ENCODE measurements at places on chromosomes 1 and 21.

- ATAC-seq = no peak
These were observed 10.8 kb upstream of the PSMD4 start for GRCh38 chr1:151243683-151244216.

DNA sequence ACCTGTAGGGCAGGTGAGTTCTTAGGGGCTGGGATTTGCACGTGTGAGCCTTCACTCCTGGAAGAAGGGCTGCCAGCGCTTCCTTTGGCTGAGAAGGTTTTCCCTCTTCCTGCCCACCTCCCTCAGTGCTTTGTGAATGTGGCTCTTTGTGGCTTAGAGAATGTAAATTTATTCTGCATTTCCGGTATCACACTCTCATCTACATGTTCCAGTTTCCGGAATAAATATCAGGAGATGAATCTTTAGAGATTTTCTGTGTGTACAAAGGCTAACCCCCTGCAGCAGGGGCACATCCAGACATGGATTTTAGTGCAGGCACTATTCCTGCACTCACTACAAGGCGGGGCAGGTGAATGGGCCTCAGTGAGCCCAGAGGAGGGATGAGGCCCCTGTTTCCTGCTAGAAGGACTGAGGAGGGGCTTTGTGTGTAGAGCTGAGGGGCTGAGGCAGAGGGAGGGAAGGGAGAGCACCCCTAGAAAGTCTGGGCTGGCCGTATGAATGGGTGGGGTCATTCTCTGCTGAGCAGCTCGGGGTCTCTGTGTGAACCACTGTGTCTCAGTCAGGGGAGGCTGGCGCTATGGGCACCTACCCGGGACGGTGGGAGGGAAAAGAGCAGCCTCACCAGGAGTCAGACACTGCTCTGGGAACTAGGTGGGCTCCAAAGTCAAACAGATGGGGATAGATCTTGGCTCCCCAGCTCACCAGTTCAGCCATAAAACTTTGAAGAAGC lies 207.5 kb downstream of the MATN1 start:
- ATAC-seq = no peak

GRCh38 chr1:117627546-117628130 lies 21.8 kb downstream of the TENT5C start:
- ATAC-seq = no peak

DNA sequence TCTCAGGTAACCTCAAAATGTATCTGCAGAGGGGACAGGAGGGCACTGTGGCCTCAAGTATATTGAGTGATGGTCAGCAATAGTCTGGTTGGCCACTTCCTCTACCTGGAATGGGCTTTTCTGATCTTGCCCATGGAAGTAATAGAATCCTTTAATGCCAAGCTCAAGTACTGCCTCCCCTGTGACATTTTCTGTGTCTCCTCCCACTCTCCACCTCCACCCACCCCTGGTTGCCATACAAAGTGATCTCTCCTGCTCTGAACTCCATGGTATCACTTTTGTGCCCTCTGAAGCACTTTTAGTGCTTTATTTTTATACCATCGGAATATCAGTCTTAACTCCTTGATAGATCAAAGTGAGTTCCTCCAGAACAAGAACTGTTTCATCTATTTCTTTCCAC lies 9.2 kb upstream of the NOS1AP start:
- ATAC-seq = no peak

- ATAC-seq = no peak
These were observed 20.3 kb upstream of the ADGRB2 start for GRCh38 chr1:31784356-31785019.

- no peak for ATAC-seq
These were observed 3.3 kb upstream of the UTP11 start for GRCh38 chr1:38009088-38009840.

- no peak for ATAC-seq
These were observed 101.5 kb downstream of the ST6GALNAC3 start for GRCh38 chr1:76176000-76176399.

GRCh38 chr21:30718239-30718909 lies at the start of gene KRTAP21-3:
KRTAP21-3 (minus strand) TSS chr21:30718777; CDS start chr21:30718759, 18 bp downstream.
- peak; percentile 70 for ATAC-seq

- no peak for ATAC-seq
These were observed 310.1 kb downstream of the PAPPA2 start for GRCh38 chr1:176773038-176773437.

GRCh38 chr21:36966066-36966820 lies at the start of gene HLCS:
HLCS (minus strand) TSS chr21:36966669; CDS start chr21:36966638, 31 bp downstream.
- ATAC-seq = peak; percentile 69

DNA sequence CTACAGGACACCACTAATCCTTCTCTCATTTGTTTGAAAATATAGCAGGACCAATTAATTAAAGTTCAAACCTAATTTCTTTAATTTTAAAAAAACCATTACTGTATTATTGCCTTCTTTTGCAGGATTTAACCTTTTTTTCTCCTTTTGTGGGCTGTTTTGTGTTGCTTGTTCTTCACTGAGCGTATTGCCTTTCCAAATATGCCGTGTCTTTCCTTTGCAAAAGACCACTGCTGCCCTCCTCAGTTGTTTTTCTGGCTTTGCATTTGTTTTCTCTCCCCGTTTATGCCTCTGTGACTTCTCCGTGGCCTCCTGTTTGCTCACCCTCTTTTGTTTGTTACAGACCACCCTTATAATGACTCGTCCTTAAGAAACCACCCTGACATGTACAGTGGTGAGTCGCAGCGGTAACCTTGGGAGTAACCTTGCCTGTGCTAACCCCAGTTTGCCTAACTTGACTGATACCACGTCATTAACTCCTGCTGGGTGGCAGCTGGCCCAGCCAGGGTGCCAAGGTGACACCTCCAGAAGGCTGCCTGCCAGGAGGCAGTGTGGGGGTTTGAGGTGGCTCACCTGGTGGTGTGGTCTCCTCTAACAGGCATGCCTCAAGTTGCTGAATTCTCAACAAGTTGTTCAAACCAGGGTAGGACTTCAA lies 81.1 kb upstream of the CNTN2 start:
- ATAC-seq = no peak

DNA sequence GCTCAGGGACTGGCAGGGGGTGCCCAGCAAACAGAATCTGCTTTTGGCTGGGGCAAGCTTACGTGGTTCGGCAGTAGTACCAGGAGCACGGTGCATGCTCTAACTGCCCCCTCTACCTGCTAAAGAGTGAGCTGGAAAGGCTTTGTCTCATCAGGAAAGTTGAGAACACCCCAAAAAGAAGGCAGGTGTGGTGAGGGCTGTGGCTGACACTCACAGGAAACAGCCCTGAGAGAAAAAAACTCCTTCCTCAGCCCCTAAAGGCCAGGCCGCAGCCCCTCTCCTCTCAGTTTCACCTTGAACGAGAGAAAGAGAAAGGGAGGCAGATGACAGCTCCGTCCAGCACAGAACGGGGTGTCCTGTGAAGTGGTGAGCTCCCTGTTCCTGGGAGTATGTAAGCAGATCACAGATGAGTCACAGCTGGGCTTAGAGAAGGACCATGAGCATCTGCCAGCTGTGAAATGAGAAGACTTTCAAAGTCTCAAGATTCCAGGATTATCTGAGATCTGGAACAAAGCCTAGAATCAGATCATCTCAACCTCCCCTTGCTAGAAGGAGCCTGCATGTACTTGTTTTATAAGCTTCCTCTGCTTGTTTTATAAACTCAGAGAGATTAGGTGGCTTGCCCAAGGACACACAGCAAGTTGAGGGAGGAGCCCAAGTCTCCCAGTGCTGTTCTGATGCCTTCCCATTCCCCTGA lies 13.4 kb downstream of the LAPTM5 start:
- no peak for ATAC-seq

DNA sequence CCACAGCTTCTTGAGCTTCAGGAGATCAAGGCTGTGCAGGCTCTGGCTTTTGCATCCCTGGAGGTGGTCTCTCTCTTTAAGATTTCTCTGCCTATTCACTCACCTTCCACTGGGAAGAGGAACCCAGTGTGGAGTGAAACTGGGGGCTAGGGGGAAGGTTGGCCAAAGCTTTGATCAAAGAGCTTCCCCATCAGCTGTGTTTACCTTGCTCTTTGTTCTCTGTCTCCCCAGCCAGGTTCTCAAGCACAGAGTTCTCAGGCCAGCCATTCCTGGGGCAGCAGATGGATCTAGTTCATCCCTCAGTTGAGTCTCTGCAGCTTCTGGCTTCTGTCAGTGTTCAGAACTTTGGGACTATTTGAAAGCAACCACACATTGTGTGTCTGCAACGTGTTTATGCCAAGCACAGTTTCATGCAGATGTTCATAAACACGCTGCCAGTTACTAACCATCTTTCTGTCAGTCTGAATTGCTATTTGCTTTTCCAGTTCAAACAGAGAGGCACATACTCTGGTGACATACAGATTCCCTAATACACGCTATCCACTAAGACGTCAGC lies 17.2 kb upstream of the MRPS14 start:
- ATAC-seq = no peak

DNA sequence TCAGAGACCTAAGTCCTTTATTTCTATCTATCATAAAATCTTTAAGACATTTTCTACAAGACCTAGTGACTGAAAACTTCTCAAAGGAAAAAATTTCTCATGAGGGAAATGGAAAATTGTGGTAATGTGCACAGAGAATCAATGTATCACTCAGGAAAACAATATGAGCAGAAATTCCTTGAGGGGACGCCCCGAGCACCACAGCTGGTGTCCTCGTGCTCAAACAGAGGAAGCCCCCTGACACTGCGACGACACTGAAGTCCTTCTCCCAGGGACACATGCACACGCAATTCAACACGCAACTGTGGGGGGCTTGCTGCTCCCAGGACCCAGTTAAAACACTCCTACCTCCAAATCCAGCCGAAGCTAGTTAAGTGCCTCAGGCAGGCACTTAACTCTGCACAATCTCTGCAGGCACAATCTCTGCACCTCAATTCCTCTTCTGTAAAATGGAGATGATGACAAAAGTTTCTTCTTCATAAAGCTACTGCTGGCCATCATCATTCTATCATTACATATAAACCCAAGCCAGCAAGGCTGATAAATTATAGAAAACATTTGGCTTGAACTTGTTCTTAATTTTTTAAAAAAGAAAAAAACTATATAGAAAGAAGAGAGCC lies 16.0 kb downstream of the ZBTB17 start:
- no peak for ATAC-seq

DNA sequence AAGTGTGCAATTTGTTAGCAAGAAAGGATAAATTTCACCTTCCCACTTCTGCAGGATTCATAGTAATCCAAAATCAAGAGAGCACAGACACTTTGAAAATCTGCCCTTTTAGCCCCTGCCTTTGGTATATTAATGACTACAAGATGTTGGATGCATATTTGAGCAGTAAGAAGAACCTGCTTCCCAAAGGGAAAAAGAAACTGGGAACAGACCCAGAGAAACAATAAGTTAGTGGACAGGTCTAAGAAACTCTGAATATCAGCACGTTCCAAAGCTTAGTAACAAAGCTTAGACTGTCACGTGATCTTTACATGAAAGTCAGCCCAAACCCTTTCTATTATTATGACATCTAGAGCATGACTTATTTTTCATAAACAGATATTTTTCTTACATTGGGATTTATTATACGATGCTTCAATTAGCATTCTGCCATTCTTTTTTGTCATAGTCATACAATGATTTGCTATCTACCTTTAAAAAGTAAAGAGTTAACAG lies 390.9 kb upstream of the ADGRL2 start:
- ATAC-seq = no peak

DNA sequence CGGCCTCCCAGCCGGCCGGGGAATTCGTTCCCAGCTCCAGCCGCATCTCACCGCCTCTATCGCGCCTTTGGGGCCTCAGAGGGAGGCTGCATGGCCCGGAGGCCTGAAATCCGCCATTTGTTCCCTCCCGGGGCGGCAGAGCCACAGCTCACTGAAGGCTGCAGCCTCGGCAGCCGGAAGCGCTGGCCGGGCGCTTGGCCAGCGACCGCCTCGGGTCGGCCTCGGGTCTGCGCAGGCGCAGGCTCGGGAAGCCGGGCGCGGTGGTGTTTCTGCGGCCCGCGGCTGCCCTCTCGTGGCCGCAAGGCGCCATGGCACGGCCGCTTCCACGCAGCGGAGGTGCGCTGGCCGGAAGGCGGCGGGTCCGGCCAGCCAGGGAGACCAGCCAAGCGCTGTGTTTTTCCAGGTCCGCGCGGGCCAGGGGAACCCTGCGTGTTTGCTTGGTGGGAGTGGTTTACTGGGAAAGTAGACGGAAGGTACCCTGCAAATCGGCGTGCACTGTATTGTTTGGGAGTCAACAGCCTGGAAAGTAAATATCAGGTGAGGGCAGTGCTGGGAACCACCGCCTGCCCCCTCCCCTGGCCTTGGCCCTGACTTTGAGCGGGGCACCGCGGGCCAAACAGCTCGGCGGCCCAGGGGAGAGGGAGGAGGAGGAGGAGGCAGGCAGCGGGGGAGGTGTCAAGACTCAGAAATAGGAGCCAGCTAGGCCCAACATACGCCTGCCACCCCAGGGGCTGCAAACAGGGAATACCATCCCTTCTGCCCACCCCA lies 52.7 kb upstream of the CD34 start:
- ATAC-seq = peak; percentile 92

DNA sequence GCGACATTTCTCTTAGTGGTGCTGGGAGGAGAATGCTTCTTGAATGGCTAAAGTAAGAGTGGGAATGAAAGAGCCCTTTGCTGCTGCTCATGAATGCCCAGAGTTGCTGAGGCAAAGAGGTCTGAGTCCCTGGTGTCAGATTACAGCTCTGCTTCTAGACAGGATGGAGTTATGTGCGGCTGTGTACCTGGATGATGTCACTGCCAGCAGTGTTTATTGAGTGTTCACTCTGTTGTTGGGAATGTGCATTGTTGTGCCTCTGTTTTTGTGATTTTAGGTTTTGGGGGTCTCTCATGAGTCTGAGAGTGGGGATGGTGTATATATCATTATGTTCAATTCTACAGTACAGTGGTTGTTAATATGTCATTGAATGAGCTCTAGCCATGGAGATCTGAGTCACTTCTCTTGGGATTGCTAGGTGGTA lies 2.7 kb downstream of the CDC14A start:
- ATAC-seq = no peak

DNA sequence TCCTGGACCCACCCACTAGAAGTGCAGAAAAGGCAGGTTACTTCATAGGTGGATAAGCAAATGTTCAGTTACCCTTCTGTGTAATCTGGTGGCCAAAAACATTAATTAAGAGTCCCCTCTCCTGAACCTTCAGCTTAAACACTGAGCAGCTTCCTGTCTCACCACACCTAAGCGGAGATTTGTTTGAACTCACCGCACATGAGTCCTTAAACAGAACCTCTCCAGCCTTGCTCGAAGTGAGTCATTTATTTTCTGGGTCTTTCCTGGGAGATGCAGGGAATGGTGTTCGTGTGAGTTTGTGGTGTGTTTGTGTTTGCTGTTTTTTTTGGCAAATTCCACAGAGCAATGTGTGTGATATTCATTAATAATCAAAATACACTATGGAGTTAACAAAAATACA lies 7.6 kb upstream of the FNBP1L start:
- no peak for ATAC-seq

- ATAC-seq = peak; percentile 84
These were observed 34.1 kb upstream of the USH2A start for GRCh38 chr1:216457356-216457755.

All from SK-N-SH treated with all-trans-retinoic acid at 6 μM for 48 hours (cell line).